ENCODE measurements at places on chromosomes 3 and 15.

- DNase-seq: no peak
These were observed 50.3 kb upstream of the PLXND1 start for GRCh38 chr3:129656659-129657247.

DNA sequence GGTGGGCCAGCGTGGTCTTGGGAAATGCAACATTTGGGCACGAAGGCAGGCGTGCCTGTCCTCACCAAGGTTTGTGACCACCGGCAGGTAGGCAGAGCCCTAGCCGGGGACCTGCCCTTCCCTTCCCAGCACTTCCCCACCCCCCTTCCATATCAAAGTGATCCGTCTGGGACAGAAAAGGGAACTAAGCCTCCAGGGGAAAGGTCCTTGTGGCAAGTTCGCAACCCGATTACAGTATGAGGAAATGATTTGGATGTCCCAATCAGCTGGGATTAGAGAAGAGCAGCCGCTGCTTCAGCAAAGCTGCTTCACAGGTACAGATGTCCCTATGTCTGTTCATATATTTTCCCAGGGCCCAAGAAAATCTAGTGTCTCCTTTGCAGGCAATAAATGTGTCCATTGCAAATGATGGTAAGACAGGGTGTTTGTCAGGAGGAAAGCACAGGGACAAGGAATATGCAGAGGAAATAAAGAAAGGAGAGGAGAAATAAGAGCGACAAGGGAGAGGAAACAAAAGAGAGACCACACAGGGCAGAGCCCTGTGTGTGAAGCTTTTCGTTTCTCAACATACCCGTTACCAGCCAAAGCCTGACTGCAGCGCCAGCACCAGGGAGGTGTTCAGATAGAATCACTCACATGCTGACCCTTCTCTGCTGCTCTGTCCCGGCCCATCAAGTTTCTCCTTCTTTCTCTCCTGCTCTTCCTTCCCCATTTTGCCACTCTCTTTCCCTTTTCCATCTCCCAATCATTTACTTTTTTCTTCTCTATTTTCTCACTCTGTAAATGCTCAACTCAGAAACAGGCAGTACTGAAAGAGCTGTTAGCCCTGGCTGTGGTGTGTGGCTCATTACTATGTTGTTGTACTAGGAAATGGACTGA lies 17.4 kb upstream of the SECISBP2L start:
- DNase-seq: no peak

DNA sequence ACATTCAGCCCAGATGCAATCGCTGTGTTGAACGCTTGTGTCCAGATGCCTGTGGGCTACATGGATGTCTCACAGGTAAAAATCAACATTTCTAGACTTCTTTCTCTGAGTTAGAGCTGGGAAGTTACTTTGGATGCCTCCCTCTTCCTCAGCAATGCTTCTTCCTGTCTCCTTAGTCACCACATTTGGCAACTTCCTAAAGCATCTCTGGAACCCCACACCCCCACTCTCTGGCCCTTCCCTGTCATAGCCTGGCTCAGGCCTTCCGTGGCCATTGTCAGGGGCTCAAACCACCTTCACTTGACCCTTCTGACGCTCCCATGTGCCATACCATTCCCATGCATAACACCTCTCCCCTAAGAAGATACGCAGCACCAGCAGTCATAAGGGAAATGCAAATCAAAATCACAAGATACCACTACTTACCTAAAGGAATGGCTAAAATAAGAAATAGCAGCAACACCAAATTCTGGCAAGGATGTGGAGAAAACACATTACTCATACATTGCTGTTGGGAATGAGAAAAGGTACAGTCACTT lies 21.6 kb upstream of the RGMA start:
- DNase-seq: no peak

GRCh38 chr3:186102687-186103086 lies 6.2 kb downstream of the ETV5 start:
- DNase-seq: no peak
